ENCODE measurements at places on chromosomes 2 and 18.

GRCh38 chr2:230018153-230018552 lies 50.6 kb downstream of the SLC16A14 start:
- no peak for DNase-seq

GRCh38 chr2:134348239-134348638 lies 94.4 kb downstream of the MGAT5 start:
- DNase-seq: no peak

DNA sequence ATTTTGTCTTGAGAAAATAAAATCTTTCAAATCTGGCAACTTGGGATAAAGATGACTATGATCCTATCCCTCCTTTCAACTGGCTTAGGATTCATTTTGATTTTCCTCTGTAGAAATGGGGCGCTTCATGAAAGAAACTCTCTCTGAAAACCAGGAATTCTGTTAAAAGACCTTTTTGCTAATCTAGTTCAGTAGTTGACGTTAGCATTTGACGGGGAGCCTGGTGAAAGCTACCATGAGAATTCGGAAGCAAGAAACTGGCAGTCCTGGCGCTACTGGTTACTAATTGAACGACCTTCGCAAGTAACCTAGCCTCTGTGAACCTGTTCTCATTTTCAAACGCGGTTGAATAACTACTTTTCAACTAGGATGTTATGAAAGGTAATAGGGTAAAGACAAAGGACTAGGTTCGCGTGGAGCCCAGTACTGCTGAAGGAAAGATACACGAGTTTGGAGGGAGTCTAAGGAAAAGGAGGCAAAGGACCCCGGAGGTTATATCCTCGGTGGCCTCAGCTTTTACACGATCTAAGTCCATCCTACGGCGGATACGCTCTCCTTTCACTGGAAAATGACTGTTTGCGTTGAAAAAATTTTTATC lies 604 bp upstream of the STK11IP start:
- DNase-seq: no peak

DNA sequence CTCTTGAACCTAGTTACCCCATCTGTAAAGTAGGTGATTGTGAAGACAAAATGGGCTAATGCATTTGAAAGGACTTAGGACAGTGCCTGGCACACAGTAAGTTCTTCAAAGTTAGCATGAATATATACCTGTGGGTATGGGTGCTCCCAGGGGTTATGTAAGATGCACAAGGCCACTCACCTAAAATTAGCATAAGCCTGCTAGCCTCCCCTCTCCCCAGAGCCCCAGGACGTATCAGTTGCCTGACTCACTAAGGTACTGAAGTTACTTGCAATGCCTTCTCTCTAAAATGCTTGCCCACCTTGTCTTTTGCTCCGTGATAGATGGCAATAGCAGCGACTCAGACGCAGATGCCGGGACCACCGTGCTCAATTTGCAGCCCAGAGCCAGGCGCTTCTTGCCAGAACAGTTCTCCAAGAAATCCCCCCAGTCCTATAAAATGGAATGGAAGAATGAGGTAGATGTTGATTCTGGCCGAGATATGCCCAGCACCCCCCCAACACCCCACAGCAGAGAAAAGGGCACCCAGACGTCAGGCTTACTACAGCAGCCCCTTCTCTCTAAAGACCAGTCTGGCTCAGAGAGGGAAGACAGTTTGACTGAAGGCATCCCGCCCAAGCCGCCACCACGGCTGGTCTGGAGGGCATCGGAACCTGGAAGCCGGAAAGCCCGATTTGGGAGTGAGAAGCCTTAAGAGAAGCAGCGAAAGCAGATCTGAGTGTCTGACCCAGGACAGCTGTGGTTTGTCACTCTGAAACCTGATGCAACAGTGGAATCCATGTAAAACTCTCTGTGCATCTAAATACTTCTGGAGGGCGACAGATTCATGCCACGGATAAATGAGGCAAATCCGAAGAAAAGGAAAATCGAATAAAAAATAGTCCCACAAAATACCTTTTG lies 53.8 kb upstream of the TMEM182 start:
- DNase-seq: no peak

- no peak for DNase-seq
Observed at GRCh38 chr2:33516456-33516995, 40.1 kb downstream of the RASGRP3 start.

DNA sequence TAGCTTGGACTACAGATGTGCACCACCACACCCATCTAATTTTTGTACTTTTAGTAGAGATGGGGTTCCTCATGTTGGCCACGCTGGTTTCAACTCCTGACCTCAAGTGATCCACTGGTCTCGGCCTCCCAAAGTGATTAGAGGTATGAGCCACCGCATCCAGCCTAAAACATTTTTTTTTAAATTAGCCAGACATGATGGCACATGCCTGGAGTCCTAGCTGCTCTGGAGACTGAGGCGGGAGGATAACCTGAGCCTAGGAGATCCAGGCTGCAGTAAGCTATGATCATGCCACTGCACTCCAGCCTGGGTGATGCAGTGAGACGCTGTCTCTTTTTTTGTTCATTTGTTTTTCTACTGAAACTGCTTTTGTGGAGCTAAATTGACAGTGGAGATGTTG lies 64.6 kb upstream of the ATG16L1 start:
- no peak for DNase-seq

DNA sequence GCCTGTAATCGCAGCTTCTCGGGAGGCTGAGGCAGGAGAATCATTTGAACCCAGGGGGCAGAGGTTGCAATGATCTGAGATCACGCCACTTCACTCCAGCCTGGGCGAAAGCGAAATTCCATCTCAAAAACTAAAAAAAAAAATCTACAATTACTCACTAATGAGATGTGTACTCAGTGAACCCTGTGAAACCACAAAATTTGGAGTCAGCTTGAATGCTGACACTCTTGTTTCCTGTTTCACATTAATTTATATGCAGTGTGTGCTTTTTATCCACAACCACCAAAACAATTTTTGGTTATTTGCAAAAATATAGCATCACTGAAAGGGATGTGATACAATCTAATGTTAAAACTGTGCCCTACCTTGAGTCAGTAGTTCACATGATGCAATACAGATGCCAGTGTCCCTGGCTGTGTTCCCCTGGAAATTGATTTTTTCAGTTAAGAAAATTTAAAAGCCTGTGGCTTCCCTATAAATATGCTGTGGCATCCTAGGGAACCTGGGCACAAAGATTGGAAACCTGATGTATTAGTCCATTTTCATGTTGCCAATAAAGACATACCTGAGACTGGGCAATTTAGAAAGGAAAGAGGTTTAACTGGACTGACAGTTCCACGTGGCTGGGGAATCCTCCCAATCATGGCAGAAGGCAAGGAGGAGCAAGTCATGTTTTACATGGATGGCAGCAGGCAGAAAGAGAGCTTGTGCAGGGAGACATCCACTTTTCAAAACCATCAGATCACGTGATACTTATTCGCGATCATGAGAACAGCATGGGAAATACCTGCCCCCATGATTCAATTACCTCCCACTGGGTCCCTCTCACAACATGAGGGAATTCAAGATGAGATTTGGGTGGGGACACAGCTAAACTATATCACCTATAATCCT lies 337.5 kb upstream of the NT5C1B start:
- no peak for DNase-seq

- DNase-seq: no peak
Observed at GRCh38 chr2:56102098-56102497, 81.7 kb upstream of the CCDC85A start.

DNA sequence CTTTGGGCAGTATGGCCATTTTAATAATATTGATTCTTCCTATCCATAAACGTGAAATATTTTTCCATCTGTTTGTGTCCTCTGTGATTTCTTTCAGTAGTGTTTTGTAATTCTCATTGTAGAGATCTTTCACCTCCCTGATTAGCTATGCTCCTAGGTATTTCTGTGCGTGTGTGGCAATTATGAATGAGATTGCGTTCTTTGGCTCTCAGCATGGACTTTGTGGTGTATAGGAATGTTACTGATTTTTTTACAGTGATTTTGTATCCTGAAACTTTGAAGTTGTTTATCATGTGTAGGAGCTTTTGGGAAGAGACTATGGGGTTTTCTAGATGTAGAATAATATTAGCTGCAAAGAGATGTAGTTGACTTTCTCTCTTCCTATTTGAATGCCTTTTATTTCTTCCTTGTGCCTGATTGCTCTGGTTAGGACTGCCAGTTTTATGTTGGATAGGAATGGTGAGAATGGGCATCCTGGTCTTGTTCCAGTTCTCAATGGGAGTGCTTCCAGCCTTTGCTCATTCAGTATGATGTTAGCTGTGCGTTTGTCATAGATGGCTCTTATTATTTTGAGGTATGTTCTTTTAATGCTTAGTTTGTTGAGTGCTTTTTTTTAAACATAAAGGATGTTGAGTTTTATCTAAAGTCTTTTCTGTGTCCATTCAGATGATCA lies 27.0 kb upstream of the THUMPD2 start:
- no peak for DNase-seq

DNA sequence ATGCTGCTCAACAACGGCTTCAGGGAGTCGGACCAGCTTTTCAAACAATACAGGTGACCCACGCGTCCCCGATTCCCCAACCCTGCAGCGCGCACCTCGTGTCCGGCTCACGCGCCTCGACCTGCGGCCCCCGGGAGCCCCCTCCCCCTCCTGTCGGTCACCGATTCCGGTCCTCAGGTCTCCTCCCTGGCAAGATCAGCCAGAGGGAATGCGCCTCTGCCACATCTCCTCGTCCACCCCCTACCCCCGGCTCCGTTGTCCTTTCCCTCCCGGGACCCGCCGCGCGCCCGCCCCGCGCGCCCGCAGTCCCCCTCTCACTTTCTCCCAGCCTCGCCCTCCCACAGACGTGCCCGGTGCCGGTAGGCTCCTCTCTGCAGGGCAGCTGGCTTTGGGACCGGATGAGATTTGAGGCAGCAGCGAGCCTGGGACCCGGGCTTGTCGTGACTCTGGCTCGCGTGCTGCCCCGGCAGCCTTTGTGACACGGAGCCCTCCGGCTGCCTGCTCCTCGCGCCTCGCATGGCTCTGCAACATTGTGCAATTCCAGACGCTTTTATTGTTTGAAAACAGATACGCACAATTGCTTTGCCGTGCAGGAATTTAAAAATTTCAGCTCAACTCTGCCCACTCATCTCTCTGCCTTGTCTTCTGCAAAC lies 558 bp downstream of the TTC39C start:
- DNase-seq: peak; percentile 83

DNA sequence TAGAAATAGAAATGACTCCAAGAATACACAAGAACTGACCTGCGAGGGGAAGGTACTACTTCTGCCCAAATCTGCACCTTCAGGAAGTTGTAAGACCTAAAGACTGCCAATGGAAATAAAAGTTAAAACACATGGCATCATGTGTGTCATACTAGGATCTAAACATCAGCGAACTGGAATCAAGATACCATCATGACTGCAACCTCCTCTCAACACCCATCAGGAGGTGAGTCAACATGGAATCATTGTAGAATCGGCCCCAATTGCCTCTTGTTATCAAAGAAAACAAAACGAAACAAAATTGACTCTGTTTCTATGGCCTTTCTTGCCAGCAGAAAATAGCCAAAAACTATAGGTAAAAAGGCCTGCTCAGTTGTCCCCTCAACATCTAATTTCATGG lies 15.1 kb downstream of the RDH14 start:
- no peak for DNase-seq

DNA sequence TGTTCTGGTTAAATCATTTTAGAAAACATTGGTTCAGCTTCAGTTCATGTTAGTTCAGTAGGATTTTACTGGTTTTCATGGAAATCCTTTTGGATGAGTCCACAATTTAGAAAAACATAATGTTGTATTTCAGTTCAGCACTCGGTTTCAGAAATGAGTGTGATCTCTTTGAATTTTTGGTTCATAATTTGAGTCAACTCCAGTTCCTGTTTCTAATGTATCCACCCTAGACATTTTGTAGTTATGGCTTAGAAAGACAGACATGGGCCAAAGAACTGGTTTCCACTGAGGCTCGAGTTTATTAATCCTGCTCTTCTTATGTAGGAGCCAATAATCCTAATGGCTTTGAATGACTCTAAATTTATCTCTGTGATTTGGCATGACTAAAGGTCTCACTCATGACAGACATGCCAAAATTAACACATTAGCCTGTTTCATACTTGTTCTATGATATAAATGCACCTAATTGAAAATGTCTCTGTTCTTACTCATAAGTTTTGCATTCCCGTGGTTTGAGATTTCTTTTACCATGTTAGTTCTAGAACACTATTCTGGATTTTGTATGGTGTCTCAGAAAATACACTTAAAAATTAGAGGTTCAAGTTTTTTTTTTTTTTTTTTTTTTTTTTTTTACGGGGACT lies 82.3 kb upstream of the SPRED2 start:
- no peak for DNase-seq

GRCh38 chr2:3683748-3684454 lies 19.5 kb upstream of the DCDC2C start:
- DNase-seq: no peak

- no peak for DNase-seq
Observed at GRCh38 chr2:235832941-235833340, 335.2 kb downstream of the GBX2 start.

- DNase-seq: no peak
Observed at GRCh38 chr2:179057737-179058136, 7.8 kb upstream of the CCDC141 start.

GRCh38 chr2:225076125-225076524 lies 33.9 kb upstream of the DOCK10 start:
- no peak for DNase-seq

DNA sequence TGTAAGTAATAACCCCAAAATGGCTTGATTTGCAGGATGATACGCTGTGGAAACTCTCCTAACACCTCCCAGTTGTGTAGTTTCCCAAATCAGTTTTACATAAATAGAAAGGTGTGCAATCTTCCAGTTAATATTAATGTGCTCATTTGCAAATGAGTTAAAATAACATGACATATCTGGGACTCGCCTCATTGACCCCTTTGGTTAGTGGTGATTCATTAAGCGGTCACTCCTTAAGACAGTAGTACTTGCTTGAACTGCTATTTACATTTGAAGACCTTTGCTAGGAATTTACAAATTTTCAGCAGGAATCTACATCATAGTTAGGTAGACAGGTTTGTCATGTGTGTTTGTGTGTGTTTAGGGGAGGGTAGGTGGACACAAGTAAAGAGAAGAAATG lies 1367.7 kb upstream of the CELF4 start:
- DNase-seq: no peak

DNA sequence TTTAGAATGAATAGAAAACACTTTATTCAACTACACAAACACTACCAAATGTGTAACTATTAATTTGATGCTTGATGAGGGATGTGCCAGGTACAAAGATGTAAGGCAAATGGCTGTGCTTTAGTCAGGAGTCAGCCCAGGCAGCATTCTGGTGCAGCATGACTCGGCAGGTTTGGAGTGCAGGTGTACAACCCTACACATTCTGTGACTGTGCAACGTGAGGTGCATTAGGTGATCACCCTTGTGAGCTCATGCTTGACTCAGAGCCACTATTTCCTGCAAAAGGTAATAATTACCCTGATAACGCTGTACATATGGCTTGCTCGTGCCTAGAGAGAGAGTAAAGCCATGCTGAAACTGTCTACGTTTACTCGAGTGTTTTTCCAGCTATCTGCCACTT lies 288.7 kb upstream of the DSEL start:
- no peak for DNase-seq

Data from D341Med (cell line).